Stimulated activated CD4-positive, alpha-beta T cell treated with anti-CD3 and anti-CD28 coated beads, TNF-alpha, amount 100 ng/mL, for 4 hours (primary cell): ENCODE measurements at places on chromosomes 4 and X.

DNA sequence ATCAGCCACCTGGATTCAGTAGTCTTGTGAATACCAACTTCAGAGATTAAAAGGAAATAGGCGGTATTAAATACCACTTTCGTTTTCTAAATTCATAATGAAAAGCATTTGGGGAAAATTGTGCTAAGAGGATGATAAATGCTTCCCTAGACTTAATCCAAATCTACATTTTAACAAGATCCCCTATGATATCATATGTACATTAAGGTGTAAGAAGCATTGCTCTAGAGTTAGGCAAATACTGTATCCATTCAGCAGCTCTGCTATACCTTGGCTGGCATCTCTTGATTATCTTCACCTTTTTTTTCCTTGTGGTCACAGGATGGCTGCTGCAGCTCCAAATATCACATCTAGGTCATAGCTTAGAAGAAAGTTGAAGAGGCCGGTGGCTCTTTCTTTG is 40.6 kb upstream of the PHEX start:
- DNase-seq = no peak

- no peak for DNase-seq
Measured at GRCh38 chrX:23840674-23841073, 57.7 kb downstream of the SAT1 start.

GRCh38 chrX:138534410-138534809 is 177.1 kb downstream of the FGF13 start:
- no peak for DNase-seq

GRCh38 chr4:110631584-110632505 is 9.0 kb upstream of the PITX2 start:
- no peak for DNase-seq

DNA sequence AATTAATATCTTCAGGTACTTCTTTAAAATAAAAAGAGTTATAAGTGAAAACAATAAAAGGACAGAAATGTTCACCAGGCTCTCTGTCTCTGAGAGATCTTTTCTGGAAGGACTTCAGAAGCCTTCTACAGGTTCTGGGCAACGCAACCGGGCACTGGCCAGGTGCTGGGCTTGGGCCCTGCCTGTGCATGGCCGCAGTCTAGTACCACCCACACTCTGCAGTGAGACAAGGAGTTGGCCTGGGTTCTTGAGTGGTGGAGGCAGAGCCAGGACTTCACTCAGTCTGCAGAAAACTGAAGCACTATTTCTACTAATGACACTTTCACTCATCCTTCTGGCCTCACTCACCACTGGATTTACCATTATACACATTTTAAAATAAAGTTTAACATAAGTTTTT is 21.8 kb downstream of the TAPT1 start:
- no peak for DNase-seq

GRCh38 chr4:113050371-113050755 is 910 bp downstream of the ANK2 start:
- DNase-seq = no peak
